Stimulated activated CD4-positive, alpha-beta T cell treated with anti-CD3 and anti-CD28 coated beads, Interleukin-15, amount 100 ng/mL, for 48 hours (primary cell): ENCODE measurements at places on chromosomes 7 and 10.

GRCh38 chr7:139671967-139672366, 105.8 kb downstream of the HIPK2 start:
- no peak for DNase-seq

- no peak for DNase-seq
Measured at GRCh38 chr10:124589491-124590041, 127.9 kb downstream of the LHPP start.

DNA sequence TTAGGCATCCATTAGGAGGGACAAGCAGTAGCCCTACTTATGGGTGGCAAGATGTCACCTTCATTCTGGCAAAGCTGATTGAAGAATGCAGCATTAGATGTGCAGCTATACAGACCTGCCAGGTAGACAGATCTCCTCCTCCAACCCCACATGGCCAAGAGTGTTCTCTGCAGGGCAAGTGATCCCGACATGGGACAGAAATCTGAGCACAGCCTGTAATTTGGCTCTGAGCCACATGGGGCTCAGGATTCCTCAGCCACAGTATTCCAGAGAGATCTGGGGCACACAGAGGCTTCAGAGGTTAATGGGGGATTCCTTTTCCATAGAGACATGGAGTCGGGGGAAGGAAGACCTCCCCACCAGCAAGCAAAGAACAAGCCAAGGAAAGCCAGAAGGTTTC, 58.7 kb upstream of the GDF10 start:
- DNase-seq: no peak

- no peak for DNase-seq
Measured at GRCh38 chr10:99161165-99161564, 74.5 kb downstream of the HPSE2 start.

DNA sequence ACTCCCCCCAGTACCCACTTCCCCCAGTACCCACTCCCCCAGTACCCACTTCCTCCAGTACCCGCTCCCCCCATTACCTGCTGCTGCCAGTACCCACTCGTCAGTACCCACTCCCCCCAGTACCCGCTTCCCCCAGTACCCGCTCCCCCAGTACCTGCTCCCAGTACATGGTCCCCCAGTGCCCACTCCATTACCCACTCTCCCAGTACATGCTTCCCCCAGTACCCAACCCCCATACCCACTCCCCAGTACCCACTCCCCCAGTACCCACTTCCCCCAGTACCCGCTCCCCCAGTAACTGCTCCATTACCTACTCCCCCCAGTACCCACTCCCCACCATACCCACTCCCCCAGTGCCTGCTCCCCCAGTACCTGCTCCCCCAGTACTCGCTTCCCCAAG, 550.6 kb downstream of the DNAJB6 start:
- DNase-seq: no peak

DNA sequence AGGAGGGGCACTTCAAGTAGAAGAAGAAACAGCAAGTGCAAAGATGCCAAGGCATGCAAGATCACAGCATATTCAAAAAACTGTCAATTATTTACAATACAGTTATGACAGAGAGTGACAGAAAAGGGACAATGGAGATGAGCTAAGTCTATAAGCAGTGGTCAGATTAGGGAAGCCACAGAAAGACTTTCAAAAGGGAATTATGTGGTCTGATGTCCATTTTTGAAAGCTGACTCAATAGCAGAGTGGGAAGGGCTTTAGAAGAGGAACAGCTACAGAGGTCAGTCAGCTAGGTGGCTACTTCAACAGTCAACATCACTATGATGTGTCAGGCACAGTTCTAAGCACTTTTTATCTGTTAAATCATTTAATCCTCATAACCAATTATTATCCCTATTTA, 45.2 kb upstream of the SPOCK2 start:
- DNase-seq: no peak

DNA sequence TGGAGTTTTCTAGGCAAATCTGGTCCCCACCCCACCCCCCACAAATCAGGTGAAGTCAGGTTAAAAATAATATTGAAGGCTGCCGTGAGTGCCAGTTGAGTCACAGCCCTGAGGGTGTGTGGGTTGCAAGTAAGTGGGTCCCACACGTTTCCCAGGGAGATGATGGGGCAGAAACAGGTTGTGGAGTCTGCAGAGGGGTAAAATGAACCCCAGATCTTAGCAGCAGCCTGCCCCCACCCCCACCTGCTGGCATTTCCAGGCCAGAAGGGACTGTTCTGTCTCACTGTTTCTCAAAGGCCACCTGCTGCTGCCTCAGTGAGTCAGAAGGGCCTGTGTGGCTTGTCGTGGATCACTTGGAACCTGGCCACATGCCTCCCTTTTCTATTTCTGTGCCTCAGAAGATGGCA, 59.8 kb upstream of the SMNDC1 start:
- DNase-seq: peak; percentile 51

- DNase-seq: no peak
Measured at GRCh38 chr10:34171957-34172527, 643.1 kb downstream of the PARD3 start.

DNA sequence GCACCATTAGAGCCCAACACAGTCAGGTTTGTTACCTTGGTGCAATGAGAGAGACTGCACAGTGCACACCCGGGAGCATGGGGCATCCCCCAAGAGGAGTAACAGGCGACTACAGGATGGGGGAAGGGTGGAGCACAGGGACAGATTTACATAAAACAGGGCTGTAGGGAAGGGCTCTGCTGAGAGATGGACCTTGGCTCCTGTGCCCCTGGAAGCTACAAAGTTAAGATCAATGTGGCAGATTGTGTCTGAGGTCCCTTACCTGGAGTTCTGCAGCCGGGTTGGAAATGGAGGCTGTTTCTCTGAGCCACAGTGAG, 13.7 kb upstream of the SLC18A3 start:
- no peak for DNase-seq

DNA sequence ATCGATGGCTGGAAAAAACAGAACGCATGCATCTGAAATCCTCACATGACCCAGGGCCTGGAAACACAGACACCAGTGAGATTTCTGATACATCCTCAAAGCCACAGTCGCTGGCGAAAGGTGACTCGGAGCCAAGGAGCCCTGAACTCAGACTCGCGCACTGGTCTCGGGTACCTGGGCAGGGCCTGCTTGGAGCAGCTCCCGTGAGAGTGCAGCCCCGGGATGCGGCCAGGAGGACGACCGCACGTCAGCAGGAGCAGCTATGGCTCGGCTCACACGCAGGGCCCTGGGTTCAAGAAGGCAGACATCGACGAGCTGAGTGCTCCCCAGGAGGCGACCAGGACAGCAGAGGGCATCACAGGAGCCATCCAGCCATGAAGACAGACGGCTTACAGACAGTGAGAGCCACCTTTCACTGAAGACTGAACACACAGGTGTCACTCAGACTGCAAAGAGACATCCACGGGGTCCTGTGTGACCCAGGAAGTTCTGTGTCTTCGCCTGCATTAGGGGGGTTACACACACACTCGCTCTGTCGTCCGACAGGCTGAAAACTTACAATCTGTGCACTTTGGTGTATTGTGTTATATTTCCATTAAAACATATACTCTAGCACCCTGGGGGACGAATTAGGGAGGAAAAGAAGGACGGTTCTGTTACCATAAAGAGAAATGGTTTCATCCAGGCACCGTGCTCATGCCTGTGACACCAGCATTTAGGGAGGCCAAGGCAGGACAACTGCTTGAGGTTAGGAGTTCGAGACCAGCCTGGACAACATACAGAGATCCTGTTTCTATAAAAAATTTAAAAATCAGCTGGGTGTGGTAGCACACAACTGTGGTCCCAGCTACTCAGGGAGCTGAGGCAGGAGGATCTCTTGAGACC, 227.7 kb downstream of the MAD1L1 start:
- no peak for DNase-seq

DNA sequence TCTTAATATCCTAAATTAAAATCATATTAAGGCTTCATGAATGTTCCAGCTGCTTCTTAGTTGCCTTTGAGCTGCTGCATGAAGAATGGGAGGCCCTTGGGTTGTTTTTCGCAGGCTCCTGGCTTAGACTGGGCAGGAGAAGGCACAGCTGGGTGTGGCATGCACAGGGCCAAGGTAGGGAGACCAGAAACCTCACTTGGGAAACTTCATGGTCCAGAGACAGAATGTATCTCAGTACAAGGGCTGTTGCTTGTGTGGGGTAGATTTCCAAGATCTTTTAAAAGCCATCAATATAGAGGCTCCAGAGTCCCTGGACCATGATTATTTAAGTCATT, 49.9 kb downstream of the BUB3 start:
- no peak for DNase-seq

DNA sequence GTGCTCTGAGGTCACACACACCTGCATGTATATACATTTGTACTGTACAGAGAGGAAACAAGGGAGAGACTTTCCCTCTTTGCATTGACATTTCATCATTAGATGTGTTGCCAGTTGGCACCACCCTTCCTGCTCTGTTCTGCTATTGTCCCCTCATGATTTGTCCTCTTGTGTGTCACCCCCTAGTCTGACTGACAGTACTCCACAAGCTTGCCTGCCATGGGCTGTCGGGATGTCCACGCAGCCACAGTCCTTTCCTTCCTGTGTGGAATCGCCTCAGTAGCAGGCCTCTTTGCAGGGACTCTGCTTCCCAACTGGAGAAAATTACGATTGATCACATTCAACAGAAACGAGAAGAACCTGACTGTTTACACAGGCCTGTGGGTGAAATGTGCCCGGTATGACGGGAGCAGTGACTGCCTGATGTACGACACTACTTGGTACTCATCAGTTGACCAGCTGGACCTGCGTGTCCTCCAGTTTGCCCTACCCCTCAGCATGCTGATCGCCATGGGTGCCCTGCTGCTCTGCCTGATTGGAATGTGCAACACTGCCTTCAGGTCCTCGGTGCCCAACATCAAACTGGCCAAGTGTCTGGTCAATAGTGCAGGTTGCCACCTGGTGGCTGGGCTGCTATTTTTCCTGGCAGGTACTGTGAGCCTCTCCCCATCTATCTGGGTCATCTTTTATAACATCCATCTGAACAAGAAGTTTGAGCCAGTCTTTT, 9.4 kb downstream of the CLDN12 start:
- DNase-seq: no peak

- DNase-seq: no peak
Measured at GRCh38 chr10:48233559-48234005, 40.9 kb downstream of the FRMPD2 start.

DNA sequence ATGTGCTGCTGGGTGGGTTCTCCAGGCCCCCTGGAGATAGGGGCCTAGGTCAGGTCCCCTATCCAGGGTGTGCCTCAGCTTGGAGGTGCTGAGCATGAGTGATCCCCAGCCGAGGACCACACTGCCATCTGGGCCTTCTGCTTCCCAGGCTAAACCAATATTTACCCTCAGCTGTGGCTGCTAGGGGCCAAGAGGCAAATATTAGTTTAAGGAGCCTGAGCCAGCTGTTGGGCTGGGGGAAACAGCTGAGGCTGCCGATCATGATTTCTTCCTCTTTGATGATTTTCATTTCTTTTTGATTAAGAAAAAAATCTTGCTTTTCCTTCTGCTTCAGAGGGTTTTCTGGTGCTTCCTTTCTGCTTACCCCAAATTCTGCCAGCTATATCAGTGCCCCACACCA, 83.4 kb downstream of the NEURL1 start:
- no peak for DNase-seq

DNA sequence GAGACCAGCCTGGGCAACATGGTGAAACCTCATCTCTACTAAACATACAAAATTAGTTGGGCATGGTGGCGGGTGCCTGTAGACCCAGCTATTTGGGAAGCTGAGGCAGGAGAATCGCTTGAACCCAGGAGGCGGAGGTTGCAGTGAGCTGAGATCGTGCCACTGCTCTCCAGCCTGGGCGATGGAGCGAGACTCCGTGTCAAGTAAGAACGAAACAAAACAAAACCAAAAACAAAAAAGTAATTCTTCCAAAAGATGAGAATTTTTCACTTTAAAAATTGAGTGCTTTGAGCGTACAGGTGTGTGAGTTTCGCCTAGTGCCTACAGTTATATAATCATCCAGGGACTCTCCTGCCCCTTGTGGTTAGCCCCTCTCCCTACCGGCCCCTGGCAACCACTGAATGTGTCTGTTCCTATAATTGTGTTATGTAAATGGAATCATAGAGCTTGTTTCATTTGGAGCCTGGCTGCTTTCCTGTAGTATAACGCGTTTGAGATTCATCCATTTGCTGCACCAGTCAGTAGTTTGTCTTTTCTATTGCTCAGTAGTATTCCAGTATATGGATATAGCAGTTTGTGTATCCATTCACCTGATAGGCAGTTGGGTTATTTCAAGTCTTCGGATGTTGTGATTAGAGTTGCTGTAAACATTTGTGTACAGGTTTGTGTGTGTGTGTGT, 80.0 kb downstream of the RBM33 start:
- DNase-seq: no peak

DNA sequence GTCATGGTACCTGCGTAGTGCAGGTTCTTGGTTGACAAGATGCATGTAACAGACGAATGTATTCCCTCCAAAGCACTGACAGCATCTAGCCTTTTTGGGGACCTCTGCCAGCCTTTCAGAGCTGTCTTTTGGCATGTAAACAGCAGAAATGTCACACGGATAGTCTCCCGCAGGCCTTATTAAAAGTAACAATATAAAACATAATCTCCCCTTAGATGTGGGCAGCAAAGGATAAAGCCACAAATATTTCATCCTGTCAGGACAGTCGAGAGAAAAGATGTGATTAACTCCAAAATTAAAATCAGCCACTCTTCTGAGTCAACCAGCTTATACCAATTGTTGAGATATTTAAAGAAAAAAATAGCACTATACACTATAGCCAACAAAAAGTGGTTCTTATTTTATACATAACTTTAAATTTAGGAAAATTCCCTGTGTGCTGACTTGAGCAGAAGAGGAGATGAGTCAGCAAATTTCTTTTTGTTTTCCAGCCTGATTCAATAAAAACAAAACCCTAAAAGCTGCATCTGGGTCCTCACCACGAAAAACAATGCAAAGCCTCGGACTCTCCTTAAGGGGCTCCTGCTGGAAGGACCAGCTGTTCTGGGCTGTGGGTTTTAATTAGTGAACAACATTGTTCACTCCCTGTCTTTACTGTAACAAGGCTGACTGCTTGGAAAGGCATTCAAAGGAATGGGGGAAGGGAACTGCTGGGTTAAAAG, 240.2 kb downstream of the ADAM12 start:
- no peak for DNase-seq

DNA sequence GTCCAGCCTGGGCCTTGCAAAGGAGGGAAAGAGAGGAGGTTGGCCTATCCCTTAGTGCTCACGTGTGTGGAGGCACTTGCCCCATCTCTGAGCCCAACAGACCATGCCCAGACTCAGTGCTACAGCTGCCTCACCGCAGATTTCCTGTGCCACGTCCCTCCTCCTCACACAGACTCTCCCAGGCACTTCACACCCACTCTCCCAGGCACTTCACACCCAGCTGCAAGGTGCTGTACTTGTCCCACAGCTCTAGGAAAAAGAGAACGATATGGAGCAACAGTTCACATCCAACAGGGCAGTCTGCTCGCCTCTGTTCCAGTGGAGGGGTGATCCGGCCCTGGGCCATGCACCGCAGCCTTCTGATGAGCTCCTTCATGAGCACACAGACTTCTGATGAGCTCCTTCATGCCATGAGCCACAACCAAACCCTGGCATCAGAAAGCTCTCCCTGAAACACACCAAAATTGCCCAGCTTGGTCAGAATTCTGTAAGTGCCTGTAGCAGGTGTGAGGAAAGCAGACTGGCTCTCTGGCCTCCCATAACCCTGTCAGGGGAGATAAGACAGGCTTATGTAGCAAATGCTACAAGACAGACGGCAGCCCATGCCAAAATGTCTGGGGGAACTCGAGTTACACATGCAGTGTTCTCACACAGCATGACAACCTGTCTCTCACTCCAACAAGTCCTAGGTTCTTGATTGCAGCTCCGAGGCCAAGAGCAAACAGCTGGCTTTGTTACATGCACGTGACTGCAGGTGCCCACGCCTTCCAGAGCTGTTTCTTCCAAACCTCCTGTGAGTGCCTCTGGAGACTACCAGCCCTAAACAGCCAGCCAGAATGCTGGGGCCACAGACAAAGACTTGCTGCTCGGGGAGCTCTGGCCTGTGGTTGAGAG, 348.5 kb downstream of the GRID1 start:
- DNase-seq: no peak
